ENCODE measurements at places on chromosomes 2 and 18.

GRCh38 chr2:71922091-71922490 lies 225.6 kb downstream of the CYP26B1 start:
- no peak for DNase-seq

GRCh38 chr2:68251855-68252399 lies 405 bp downstream of the PPP3R1 start:
- no peak for DNase-seq

DNA sequence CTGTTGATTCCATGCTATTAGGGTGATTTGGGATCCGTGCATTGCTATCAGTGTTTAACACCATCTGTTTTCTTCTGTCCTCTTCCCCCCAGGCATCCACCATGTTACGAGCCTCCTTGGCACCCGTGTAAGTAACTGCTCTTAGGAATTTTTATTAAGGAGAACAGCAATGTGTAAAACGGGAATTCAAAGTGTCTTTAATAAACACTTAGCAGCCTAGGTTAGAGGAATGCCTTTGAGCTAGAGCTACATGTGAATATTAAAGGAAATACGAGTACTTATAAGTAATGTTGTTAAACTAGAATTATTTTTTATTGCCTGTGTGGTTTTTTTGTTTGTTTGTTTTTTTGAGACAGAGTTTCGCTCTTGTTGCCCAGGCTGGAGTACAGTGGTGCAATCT lies 58.1 kb downstream of the ARMC9 start:
- DNase-seq, result no peak

DNA sequence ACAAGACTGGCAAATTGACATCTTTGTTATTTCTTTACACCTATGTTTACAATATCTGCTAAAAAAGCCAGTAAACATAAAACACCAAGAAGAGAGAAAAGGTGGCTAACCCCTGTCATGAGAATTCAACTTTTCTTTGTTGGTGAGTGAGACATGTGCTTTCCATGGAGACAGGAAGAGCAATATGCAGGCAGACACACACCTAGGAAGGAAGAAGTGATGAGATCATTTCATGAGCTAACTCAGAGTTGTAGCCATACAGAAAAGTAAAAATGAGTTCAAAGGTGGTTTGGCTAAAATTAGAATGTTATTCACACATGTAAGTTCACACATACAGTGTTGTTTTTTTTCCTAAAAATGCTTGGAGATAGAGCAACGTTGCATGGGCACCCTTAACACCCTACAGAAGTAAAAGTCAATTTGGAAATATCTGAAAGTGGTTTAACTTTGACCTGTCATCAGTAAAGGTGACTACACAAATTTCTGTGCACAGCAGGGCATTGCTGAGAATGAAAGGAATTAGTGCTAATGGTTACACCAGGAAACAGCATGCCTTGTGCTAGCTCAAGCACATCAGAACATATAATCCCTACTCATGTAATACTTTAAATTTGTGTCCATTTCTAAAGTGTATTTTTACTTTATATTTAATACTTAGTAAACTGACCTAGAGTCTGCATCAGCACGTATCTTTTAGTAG lies 557.6 kb downstream of the CBLN2 start:
- no peak for DNase-seq

- no peak for DNase-seq
These were observed 12.5 kb upstream of the CHAC2 start for GRCh38 chr2:53755121-53755520.

DNA sequence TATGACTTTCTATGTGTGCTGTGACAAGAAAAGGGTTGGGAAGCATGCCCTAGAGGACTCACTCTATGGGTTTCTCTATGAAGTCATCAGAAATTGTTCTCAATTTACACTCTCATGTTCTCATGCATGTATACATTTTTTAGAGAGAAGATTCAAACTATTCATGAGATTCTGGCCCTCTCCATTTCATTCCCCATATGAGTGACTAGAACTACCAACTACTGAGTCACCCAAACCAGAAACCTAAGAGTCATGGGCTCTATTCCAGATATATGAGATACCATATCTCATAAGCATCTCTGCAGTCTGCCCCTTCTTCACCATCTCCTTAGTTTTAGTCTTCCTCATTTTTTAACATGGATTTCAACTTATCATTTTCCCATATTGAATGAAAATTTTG lies 87.7 kb downstream of the EXOC6B start:
- DNase-seq, result no peak
